ENCODE measurements at places on chromosomes 2 and 18.

DNA sequence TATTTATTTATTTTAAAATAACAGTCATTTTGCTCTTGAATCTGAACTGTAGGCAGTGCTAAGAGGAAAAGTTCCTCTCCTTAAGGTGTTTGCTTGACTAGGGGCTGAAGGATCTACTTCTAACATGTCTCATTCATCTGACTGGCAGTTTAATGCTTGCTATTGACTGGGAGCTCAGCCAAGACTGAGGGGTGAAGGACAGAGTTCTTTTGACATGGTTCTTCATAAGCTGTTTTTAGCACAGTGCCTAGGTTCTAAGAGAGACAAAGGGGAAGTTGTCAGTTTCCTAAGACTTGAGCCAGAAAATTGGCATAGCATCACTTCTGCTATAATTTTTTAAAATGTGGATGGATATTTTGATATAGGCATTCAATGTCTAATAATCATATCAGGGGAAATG is 73.0 kb downstream of the COMMD1 start:
- peak; percentile 27 for DNase-seq

GRCh38 chr2:233479616-233480489 is 86.7 kb downstream of the USP40 start:
- DNase-seq: no peak

- no peak for DNase-seq
Observed at GRCh38 chr2:225895126-225895525, 495.6 kb downstream of the NYAP2 start.

GRCh38 chr2:231391981-231392380 is 3.5 kb upstream of the B3GNT7 start:
- no peak for DNase-seq

DNA sequence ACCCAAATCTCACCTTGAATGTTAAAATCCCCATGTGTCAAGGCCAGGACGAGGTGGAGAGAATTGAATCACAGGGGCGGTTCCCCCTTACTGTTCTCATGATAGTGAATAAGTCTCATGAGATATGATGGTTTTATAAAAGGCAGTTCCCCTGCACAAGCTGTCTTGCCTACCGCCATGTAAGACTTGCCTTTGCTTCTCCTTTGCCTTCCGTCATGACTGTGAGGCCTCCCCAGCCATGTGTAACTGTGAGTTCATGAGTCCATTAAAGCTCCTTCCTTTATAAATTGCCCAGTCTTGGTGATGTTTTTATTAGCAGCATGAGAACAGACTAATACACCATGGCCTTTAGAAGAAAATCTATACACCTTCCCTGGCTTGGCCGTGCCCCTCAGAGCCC is 7.4 kb upstream of the MBP start:
- no peak for DNase-seq

DNA sequence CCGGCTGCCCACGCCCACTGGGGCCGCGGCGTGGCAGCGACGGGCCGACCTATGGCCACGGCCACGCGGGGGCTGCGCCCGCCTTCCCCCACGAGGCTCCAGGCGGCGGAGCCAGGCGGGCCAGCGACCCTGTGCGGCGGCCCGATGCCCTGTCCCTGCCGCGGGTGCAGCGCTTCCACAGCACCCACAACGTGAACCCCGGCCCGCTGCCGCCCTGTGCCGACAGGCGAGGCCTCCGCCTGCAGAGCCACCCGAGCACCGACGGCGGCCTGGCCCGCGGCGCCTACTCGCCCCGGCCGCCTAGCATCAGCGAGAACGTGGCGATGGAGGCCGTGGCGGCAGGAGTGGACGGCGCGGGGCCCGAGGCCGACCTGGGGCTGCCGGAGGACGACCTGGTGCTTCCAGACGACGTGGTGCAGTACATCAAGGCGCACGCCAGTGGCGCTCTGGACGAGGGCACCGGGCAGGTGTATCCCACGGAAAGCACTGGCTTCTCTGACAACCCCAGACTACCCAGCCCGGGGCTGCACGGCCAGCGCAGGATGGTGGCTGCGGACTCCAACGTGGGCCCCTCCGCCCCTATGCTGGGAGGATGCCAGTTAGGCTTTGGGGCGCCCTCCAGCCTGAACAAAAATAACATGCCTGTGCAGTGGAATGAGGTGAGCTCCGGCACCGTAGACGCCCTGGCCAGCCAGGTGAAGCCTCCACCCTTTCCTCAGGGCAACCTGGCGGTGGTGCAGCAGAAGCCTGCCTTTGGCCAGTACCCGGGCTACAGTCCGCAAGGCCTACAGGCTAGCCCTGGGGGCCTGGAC is 253.2 kb downstream of the GLI2 start:
- DNase-seq: no peak

- DNase-seq: no peak
Observed at GRCh38 chr18:48921305-48922225, 29.2 kb downstream of the SMAD7 start.

DNA sequence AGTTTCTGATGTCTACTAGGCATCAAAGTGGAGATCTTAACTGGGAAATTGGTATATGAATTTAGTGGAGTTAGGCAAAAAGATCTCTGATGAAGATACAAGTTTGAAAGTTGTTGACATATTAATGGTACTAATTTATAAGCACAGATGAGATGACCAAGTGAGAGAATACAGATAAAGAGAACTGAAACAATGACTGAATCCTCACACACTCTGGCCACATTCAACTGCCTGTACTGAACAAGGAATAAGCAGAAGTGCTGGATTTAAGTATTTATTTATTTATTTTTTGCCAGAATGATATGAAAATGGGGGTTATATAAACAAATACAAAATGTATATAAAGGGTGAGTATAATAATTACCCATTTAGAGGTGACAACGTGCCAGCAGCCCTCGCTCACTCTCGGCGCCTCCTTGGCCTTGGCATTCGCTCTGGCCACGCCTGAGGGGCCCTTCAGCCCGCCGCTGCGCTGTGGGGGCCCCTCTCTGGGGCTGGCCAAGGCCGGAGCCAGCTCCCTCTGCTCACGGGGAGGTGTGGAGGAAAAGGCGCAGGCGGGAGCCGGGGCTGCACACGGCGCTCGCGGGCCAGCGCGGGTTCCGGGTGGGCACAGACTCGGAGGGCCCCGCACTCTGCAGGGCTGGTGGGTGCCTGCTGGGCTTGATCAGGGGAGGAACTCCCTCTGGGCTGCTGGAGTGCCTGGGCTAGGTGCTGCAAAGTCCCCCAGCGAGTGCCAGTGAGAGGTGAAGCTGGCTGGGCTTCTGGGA is 1363.9 kb upstream of the CRIM1 start:
- DNase-seq: no peak

GRCh38 chr2:112767693-112768330 is 3.4 kb upstream of the CKAP2L start:
- no peak for DNase-seq

DNA sequence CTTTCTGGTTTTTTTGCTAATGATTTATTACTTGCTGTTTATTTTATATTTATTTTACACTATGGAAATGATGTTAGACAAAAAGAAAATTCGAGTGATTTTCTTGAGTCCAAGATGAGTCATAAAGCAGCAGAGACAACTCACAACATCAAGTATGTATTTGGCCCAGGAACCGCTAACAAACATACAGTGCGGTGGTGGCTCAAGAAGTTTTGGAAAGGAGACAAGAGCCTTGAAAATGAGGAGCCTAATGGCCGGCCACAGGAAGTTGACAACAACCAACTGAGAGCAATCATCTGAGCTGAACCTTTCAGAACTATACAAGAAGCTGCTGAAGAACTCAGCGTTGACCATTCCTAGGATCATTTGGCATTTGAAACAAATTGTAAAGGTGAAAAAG is 594.1 kb downstream of the SATB2 start:
- no peak for DNase-seq

DNA sequence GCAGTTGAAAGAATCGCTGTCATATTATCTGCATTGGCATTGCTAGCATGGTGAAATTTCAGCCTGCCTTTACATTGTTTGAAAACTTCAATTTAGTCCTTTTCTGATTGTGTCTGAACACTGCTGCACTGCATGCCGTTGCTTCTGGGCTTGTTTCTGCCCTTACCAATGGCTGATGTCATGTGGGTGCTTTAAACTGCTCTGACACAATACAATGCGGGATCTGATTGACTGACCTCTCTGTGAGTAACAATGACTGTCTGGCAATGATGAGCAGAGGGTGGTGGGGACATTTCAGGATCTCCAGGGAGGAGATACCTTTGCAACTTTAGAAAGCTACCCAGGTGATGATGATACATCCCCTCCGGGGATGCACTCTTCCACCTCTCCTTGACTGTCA is 119.5 kb upstream of the ZBTB14 start:
- DNase-seq: peak; percentile 47

GRCh38 chr2:148279216-148279615 is 258.3 kb downstream of the MBD5 start:
- no peak for DNase-seq

DNA sequence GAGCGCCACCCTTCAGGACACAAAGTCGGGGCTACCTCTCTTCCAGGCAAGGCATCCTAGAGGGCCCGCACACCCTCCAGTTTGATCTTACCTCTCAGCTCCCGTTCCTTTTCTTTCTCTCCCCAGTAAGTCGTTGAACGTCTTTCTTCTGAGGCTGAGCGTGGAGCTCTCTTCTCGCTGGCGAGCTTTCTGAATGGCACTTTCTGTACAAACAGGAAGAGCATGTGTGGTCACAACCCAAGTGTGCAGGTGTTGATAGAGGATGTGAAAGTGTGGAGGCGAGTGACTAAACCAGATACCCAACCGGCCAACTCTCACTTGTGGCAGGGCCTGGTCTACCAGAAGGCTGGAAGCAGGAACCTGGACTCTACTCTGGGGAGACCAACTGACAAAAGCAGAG is at the start of gene AFF3:
Gene AFF3 (minus strand): TSS at position 198 of the 400 bp plus-strand sequence. CDS start 38,136 bp downstream, outside the sequence.
- DNase-seq: no peak

- DNase-seq: no peak
Observed at GRCh38 chr2:31337197-31337596, 77.3 kb downstream of the XDH start.

- no peak for DNase-seq
Observed at GRCh38 chr2:61995515-61995914, 90.0 kb downstream of the COMMD1 start.

GRCh38 chr2:41410011-41410410 is 637.8 kb upstream of the PKDCC start:
- DNase-seq: no peak

DNA sequence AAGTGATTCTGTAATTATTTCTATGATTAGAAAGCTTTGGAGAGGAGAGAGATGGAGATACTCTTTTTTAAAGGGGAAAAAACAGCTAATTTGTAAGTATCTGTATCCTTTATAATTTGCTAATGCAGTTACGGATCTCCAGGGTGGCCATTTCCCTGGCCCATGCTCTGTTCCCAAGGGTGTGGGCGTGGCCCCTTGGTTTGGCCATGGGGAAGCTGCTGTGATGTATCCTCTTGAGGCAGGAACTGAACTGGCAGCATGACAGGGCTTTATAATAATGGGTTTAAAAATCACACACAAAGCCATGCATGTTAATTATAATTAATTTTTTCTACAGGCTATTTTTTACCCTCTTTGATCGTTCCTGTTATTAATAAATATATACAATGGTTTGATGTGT is 27.0 kb downstream of the TRAPPC12 start:
- no peak for DNase-seq

- DNase-seq: no peak
Observed at GRCh38 chr2:171309455-171310286, 124.1 kb downstream of the METTL8 start.

DNA sequence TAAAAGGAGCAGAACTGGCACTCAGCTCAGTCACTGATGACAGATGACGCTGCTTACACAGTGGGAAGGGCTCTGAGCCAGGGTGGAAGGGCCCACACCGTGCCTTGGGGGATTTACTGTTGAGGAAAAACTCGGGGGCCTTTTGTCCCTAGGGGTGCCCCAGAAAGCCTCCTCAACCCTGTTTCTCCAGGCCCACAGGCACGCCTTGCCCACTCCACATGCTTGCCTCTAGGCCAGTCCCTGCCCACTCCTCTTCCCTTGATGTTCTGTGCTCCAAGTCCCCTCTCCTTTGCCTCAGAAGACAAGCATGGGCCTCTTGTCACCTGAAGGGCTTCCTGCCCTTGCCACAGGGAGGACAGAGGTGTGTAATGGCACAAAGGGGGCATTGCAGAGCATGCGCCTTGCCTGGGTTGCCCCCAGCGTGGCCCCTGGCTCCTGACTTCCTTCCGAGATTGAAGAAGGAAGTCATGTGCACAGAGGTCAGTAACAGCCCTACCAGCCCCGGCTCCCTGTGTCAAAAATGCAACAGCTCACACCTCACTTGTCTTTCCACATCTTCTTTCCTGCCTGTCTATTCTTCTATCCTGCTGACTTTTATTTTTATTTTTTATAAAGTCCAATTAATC is 65.1 kb downstream of the LIPG start:
- no peak for DNase-seq

DNA sequence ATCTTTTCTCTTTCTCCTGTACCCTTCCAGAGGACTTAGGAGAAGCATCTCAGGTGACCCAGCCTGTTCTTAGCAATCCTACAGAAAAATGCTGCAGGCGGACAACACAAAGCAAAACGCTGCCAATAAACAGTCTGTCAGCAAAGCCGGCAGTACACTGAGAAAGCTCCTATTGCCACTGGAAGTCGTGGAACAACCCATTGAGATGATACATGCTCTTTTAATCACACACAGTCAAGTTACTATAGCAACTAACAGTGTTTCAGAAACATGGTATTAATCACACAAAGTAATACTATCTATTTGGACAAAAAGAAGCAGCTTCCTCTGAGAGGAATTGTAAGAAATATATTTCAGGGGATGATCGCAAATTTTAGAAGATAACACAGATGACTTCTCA is 10.5 kb downstream of the CTLA4 start:
- no peak for DNase-seq

DNA sequence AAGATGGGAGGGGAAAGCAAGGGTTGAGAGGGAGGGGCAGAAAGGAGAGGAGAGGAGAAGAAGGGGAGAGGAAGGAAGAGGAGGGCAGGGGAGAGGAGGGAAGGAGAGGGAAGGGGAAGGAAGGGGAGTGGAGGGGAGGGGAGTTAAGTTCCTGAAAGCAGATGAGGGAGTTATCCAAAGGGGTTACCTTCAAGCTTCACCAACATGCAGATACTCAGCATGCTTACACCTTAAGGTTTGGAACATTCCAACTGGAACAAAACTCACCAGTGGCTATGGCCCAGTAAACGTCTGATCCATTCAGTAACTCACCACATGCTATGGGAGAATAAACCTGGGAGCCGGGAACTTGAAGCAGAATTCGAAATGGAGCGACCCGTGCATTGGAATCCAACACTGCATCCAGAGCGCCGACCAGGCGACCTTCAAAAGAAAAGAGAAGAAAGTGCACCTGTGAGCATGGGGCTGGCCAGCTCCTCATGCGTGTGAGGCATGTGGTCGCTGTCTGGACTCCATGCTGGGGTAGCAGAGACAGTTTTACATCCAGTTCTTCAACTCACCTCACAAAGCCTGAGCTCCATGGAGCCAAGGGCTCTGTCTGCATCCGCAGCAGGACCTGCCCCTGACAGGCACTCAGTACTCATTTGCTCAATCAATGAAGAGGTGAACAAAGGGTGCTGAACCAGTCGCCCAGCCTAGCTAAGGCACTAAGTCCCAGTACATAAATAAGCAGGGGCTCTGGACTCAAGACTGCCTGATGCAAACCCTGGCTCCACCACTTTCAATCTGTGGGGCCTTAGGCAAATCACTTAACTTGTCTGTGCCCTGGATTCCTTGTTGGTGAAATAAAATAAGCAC is 61.0 kb downstream of the TBC1D8 start:
- DNase-seq: no peak
